ENCODE measurements at places on chromosomes 1 and 21. TPM values are rescaled to one million over a fixed set of nuclear protein-coding genes. Genes with fewer than 3 reads are reported as not detected.

Gene TNFRSF9
- 0.47 TPM for total RNA-seq

Gene EDARADD
- 0.89 TPM for total RNA-seq

Gene OVAAL
- total RNA-seq: not detected

Gene PIK3R3
- total RNA-seq: 39.2 TPM

DNA sequence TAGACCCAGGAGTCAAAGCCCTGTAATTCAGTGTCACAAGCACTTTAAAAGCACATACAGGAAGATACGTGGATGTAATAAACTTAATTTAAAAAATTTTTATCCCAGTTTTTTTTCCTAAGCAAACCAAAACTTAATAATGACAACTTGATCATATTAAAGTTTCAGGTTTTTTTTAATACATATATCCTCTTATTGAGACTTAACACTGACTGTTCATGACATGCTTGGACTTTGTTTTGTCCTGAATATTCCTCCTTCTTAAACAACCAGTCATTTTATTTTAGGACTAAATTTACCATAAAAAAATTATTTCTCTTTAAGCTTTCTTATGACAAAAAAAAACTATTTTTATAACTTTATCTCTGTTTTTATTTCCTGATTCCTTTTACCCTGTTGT, 64.1 kb downstream of the WDR4 start:
- no peak for DNase-seq

DNA sequence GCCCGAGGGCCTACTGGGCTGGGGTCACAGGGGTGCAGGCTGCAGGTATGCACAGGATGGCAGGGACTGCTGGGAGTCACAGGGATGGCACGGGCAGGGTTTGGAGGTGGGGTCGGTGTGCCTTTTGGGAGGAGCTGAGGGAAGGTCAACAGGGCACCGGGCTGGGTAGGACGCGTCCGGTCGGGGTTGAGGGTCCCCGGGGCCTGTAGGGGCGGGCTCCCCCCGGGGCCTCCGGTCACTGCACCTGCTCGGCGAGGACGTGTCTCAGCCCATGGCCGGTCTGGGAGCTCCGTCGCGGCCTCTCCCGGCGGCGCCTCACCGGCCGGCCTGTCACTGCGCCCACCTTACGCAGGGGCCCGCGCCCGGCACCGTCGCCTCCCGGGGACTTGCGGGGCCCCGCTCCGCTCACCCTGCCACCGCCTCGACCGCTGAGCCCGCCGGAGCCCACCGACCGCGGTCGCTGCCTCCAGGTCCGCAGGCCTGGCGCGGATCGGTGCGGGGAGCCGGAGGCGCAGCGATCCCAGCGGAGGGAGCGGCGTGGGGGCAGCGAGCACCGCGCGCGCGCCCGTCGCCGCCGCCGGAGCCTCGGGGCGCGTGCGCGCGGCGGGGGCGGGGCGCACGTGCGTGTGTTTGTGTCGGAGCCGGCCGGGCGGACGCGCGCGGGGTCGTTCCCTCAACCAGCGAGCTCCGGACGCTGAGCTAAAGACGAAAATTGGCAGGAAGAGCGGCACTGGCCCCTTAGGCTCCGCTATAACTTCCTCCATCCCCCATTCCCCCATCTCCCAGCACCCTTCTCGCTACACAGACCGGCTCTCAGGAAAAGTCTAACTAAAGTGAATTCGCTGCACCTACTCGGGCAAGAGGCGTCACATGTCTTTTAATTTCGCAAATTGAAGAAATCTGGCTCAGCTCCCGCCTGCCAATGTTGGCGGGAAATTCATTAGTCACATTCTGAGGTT, at the start of gene AMIGO1:
Gene AMIGO1, minus strand, starts transcription at position 552 of the 959 bp plus-strand sequence. CDS start 815 bp downstream, outside the sequence.
- DNase-seq: peak; percentile 77

- no peak for DNase-seq
These were observed 291.2 kb downstream of the PTPRC start for GRCh38 chr1:198929961-198930599.

GRCh38 chr1:64417803-64418202, 52.1 kb upstream of the CACHD1 start:
- DNase-seq: no peak

GRCh38 chr1:235910357-235911299, 43.9 kb upstream of the LYST start:
- no peak for DNase-seq

DNA sequence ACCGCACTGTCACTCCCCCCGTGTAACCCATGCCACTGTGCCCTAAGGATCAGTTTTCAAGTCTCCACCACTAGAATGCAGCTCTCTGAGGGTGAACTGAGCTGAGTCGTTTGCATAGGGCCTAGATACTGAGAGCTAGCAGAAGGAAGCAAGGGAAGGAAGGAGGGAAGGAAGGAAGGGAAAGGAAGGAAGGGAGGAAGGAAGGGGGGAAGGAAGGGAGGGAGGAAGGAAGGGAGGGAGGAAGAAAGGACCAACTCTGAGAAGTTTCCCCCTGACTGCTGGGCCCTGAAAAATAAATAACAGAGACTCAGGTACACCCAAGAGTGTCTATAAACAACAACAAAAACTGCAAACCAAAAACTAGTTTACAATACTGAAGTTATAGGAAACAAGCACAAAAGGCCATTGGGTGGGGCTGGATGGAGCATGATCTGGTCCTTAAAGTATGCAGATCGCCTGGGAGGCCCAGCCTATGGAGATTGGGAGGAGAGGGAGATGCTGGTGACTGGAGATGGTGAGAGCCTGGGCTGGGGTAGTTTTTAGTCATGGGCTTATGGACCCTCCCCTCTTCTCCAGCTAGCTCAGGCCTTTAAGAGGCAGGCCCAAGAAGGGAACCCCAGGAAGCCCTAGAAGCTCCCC, 1.7 kb upstream of the MRPS15 start:
- DNase-seq: no peak

DNA sequence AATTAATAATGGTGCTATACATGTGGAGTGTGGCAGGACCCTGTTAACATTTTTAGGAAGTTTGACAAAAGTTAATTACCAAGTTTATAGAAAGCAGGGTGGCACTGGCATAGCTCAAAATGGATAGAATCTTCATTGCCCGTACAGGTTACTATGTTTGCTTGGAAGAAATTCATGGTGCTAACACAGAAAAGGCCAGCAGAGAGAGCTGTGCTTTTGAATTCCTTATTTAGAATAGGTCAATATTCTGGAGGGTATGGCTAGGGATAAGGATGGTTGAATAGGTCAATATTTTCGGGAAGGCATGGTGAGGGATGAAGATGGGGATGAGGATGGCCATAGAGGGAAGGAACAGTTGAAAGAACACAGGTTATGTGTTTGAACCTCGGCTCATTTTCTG, 345.1 kb downstream of the LMO4 start:
- no peak for DNase-seq

GRCh38 chr1:236175642-236176336, 33.5 kb downstream of the GPR137B start:
- no peak for DNase-seq

DNA sequence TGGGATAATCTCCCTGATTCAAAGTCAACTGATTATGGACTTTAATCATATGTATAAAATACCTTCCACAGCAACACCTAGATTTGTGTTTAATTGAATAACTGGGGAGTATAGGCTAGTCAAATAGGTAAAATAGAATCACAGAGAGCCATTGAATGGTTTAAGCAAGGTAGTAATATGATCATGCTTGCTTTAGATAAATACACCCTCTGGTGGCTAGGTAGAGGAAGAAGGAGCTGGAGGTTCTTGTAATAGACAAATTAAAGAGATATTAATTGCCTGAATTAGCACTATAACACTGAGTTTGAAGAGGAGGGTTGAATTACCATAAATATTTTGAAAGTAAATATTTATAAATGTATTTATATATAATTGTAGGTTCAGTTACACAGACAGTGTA, 40.3 kb downstream of the DIRAS3 start:
- DNase-seq: no peak

All from lower lobe of right lung (tissue), 2 donors.